Stimulated activated CD8-positive, alpha-beta memory T cell treated with anti-CD3 and anti-CD28 coated beads, Interleukin-4, amount 100 ng/mL, for 4 hours (primary cell): ENCODE measurements at places on chromosomes 1 and 21.

DNA sequence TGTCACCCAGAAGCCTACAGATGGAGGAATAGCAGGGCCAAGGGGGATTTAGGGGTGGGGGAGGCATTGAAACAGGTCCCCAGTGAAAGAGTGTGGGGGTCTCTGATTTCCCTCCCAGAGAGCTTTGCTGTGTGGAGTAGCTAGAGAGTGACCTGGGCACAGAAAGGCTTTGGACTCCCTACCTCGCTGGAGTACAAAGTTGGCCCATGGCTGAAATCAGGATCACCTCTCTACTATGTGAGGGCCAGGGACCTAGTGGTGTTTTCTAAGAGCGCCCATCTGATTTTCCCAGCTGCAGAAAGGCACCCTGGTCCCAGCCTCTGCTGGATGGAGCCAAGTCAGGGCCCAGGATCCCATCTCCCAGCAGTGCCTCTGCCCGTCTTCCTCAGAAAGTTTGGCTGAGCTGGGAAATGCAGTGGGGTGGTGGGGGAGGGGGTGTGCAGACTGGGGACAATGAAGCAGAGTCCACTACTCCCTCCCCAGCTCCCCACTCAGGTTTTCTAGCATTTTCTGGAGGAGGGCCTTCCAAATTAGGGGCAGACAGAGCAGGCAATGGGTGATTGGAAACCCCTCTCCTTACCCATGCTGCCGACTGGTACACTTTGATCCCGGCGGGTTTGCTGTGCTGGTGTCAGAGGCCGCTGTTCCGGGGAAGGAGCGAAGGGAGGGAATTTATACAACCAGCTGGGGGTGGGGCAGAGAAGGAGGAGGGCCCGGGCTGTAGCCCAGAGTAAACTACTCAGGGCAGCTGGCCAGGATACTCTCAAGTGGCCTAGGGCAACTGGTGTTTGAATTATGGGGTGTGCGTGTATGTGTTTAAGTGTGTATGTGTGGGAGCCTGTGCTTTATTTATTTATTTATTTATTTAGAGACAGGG, at the start of gene SELENBP1:
TSS of gene SELENBP1 (minus strand) at position 648 of the 877 bp plus-strand sequence. CDS start at position 584, 64 bp downstream.
- no peak for DNase-seq

DNA sequence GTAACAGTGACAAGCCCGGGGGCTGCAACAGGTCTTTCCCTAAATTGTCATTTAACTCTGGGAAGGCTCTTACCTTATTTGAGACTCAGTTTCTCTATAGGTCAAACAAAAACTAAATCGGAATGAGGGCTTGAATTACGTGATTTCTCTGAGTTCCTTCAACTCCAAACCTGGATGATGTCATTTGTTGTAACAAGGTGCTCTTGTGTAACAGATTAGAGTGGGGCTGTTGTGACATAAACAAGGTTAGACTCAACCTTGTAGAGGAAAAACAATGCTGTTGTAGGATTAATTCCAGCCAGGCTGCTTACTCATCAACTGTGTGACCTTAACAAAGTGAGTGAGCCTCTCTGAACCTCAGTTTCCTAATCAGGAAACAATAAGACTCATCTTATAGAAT, 74.4 kb downstream of the SUSD4 start:
- DNase-seq: no peak

DNA sequence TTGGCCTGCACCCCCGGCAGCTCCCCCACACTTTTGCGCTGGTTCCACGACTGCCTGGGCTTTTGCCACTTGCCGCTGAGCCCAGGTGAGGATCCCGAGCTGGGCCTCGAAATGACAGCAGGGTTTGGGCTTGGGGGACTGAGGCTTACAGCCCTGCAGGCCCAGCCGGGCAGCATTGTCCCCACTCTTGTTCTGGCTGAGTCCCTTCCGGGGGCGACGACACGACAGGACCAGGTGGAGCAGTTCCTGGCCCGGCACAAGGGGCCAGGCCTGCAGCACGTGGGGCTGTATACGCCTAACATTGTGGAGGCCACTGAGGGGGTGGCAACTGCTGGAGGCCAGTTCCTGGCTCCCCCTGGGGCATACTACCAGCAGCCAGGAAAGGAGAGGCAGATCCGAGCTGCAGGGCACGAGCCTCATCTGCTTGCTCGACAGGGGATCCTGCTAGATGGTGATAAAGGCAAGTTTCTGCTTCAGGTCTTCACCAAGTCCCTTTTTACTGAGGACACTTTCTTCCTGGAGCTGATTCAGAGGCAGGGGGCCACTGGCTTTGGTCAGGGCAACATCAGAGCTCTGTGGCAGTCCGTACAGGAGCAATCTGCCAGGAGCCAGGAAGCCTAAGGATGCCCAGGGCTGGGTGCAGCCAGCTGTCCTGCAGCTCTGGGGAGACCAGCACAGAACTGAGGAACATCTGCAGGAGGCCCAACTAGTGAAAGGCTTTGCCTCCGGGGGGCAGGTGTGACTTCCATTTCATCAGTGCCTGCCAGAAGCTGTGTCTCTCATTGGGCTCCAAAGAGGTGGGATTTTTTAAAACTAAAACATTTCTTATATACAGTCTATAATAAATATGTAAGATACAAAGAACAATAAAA, 1.2 kb downstream of the HPDL start:
- DNase-seq: no peak

- no peak for DNase-seq
Observed at GRCh38 chr1:109312246-109312645, 5.4 kb upstream of the MYBPHL start.

DNA sequence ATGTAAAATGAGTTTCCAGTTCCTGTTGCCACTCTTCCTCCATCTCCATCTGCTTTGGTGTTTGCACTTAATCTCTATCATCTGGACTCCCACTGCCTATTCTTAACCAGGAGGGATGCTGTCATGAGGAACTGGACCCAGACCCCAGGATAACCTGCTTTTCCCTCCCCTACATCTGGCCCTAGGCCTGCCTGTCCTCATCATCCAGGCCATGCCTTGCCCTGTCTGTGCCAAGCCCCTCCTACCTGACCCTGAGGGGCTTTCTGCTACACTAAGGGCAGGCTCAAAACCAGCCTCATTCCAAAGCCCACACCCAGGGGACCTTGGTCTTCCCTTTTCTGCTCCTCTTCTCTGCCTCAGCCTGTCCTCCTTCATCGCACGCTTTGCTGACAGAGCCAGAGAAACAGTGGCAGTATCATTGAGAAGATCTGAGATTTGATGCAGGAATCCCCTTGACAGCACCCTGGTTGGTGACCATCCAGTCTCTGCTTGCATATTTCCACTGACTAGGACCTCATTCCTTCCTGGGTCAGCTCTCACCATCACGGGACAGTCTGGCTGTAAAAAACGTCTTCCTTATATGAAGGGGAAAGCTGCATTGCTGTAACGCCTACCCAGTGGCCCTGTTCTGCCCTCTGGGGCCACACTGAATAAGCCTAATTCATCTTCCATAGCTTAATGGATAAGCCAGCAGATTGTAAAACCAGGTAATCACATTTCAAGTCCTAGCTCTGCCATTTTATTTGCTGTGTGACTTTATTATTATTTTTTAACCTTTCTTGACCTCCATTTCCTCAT, 38.8 kb downstream of the PLXNA2 start:
- no peak for DNase-seq

DNA sequence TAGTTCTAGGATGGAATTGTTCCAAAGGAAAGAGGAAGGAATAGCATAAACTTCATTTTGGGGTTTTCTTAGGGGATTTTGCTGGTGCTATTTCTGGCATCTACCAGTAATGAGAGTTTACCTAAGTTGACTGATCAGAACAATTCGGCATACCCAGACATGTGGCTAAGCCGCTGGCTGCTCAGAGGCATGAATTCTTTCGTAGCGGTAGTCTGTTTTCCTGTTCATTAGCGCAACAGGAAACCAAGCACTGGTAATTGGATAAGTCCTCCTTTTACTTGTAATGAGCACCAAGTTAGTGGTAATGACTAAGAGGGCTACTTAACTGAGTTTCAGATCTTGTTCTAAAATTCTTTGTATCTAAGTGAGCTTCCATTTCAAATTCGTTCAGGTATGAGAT, 38.6 kb downstream of the C21orf91 start:
- no peak for DNase-seq

- no peak for DNase-seq
Observed at GRCh38 chr1:212045981-212046380, 10.4 kb downstream of the DTL start.

- DNase-seq: no peak
Observed at GRCh38 chr21:44778499-44778911, 23.1 kb downstream of the UBE2G2 start.
